ENCODE measurements at places on chromosomes 2 and 18. TPM values are rescaled to one million over a fixed set of nuclear protein-coding genes. Genes with fewer than 3 reads are reported as not detected.

- no peak for DNase-seq
Measured at GRCh38 chr2:184371641-184372040, 226.7 kb upstream of the ZNF804A start.

Gene MC2R
- not detected for total RNA-seq

Gene SRBD1
- total RNA-seq, result 22.6 TPM

Gene UNC80
- total RNA-seq, result not detected

Gene NOSTRIN
- not detected for total RNA-seq
